ENCODE measurements at places on chromosomes 5 and 9.

DNA sequence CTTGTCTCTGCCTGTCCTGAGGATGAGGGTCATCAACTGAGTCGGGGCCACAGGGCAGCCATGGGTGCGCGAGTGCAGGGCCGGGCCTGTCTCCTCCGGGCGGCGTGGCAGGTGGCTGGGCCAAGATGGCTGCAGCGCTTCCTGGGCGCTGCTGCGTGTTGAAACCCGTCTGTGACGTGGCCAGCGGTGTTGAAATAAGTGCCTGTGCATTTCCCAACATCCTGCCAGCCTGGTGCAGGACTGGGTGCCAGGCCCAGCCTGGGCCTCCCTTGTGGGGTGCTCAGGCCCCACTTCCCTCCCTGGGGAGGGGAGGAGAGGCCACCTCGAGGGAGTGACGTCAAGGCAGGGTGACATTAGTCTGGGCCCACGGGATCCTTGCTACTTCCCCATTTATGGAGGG, 45.5 kb downstream of the RXRA start:
- DNase-seq = no peak

DNA sequence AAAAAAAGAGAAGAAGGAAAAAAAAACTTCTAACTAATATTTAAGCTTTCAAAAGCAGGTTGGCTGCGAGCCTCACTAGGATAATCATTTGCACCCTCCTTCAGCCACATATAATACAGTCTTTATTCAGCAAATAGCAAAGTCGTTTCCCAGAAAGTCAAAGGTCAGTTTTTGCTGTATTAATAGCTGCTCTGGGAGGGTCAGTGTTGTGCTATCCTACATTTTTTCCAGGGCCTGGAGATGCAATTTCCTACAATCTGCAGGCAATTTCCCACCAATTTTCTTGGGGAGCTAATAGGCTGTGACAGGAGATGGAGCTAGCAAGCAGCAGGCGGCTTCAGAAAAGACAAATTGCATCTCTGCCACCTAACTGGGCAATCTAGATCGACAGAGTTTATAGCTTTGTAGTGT, 136.8 kb downstream of the TLE1 start:
- DNase-seq = no peak

GRCh38 chr5:82349652-82350051, 71.5 kb upstream of the RPS23 start:
- peak; percentile 28 for DNase-seq

DNA sequence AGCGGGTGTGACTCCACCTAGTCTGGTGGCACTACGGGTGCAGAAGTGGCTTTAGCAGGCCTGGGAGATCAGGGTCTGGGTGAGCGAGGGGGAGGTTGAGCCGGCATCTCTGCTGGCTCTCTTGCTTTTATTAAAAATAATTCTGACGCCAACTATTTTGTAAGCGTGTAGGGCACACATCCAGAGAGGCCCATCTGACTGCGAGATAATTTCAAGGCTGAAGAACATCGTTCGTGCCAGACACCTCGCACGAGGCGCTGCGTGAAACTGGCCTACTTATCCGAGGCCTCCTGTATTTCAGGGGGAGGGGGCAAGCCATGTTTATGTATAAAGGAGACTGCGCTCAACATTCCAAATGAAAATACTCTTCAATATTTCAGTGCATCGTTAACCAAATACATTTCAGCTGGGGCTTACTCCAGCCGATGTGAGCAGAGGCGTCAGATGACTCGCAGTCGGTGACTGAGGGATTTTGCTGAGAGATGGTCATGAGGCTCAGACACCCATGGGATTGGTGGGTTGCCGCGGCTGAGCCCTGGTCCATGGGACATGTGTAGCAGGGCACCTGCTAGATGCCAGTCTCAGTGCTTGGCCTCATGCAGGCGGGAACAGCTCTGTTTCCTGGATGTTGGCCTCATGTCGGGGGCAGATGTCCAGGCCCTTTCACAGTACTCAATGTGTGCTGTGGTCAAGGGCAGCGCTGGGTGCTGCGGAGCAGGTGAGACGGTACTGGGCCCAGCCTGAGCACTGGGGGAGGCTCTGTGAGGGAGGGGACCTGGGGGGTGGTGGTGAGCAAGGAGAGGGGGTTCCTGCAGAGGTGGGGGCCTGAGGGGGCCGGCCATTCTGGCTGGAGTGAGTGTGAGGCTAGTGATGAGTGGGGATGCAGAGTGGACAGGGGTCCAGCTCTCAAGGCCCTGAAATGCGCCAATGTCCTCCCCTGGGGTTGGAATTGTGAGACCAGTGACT, 201.5 kb downstream of the DAB2IP start:
- DNase-seq = no peak

DNA sequence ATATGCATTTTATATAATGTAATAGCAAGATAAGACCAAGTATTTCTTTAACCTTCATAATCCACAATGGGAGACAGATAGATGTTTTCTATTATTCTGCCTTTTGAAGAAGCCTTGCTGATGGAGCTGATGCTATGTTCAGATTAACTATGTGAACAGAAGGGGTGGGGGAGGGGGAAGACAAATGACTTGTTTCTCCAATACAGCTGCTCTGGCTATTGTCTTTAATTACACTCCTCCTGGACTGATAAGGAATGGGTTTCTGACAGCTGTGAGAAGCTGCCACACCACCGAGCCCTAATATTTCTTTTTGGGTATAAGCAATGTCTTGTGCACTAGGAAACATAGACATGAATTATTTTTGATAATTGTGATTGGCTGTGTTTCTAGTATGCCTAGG, 62.0 kb downstream of the CAVIN4 start:
- DNase-seq = no peak

GRCh38 chr5:139678751-139679750, 30.9 kb downstream of the CXXC5 start:
- DNase-seq = no peak

DNA sequence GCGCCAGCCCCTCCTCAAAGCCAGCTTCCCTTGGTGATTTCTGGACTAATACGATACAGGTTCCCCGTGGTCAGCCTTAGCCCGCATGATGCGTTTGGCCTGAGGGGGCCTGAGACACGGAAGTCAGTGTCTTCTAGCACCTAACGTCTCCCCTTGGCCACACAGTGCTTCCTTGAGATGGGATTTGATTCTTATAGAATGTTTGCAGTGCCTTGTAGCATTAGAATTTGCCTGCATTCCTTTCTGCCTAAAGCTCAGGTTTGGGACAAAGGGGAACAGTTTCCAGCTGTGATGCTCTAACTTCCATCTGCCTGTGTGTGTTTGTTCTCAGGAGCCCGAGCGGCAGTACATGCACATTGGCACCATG, 34.4 kb downstream of the CFAP90 start:
- no peak for DNase-seq

- no peak for DNase-seq
These were observed 63.1 kb upstream of the RANBP6 start for GRCh38 chr9:6078382-6079105.

- no peak for DNase-seq
These were observed 730 bp downstream of the ZMYND19 start for GRCh38 chr9:137589441-137590122.

GRCh38 chr9:76412638-76413037, 18.4 kb upstream of the RFK start:
- no peak for DNase-seq

DNA sequence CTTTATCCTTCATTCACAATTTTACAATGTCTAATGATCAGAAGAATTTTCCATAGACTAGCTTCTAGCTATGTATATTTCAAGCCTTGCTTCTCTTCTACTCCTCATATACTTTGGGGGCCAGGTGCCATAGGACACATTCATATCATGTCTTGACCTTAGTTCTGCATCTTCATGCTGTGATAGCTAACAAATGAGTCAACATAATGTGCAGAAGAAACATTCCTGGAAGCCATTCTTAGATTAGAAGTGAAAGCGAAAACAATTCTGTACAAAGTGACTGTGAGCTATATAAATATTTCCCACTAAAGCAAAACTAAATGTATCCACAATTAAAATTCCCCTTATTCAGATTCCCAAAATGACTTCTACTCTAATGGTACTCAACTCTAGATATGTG, 320.2 kb upstream of the NREP start:
- DNase-seq = no peak

DNA sequence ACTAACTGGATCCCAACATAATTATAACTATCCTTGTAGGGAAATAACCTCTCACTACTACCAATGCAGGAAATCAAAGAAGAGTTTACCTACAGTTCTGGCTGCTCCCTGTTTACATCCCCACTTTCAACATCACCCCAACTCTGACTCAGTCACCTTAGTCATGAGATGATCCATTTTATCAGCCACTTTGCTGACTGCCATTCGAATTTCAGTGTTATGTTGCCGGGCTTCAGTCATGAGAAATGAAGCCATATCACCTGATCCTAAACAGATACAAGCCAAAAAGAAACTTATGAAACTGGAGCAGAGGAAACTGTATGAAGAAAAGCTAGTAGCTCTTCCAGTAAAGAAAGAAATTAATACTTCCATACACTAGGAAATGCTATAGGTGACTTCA, 33.7 kb downstream of the SLC31A2 start:
- DNase-seq = no peak

- no peak for DNase-seq
These were observed 16.3 kb downstream of the RAB3C start for GRCh38 chr5:58599217-58599616.

- DNase-seq = no peak
These were observed 46.4 kb downstream of the MOCS2 start for GRCh38 chr5:53063176-53063575.

- no peak for DNase-seq
These were observed 197.0 kb downstream of the TRPM3 start for GRCh38 chr9:70924380-70924779.

DNA sequence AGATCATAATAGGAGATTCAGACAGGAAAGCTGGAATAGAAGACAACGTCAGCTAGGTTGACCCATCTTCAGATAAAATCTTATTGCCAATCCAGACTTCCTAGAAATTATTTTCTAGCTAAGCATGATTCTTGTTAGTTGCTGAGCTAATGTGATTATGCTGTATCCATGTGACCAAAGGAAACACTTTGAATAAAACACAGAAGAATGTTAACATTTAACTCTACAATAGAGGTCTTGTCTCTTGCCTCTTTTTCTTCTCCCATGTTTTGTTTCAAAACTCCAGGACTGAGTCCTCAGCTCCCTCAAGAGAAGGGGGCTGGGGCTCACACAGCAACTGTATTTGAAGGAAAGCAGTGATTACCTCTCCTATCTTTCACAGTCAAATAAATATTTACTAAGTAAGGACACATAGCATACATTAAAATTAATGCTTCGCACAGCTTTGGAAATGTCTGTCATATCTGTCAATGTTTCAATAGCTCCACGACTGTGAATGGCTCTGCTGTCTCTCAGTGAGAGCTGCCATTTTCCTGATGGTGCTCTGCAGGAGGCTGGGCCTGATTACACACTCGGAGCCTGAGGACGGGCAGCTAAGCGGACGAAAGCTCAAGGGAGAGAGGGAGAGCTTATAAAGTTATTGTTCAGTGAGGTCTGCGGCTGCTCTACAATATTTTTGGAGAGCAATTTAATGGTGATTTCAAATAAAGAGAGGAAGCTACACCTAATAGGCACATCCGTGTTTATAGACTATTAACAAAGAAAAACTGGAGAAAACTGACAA, 64.8 kb upstream of the ZNF462 start:
- DNase-seq = no peak

DNA sequence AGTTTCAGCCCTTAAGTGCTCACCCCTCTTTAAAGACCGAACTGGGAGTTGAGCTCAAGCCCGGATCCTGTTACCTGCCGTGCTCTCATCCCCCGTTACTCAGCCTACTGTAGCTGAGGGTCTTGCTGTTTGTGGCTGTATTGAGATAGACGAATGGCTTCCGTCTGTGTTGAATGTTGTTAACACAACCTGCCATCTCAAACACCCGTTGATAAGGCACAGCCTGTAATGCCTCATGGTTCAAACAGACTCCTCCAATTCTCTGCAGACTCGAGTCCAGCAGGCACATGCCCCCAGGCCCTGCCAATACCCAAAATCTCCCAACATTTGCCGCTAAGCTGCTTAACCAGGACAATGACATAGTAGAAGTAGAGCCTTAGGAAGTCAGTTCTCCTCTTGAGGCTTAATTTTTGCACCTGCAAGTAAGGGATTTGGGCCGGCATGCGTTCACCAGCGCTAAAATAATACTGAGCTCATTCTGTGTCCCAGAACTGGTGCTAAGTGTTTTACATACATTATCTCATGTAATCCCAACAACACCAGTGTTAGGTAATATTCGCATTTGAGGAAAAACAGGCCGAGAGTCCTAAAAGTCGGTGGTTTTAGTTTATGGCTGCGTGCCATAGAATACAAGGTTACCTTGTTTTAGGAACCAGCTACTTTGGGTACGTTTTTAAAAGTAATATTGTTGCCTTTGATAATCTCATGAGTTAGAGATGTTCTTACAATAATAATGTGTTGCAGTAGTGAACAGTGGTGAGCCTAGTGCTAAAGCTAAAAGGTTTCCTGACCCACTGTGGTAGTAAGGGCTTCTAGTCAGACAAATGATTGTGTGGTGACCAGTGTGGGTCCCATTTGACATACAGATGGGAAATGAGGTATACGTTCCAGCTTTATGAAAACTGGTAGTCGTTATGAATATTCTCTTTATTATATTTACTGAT, 1.5 kb upstream of the RFX3 start:
- no peak for DNase-seq

DNA sequence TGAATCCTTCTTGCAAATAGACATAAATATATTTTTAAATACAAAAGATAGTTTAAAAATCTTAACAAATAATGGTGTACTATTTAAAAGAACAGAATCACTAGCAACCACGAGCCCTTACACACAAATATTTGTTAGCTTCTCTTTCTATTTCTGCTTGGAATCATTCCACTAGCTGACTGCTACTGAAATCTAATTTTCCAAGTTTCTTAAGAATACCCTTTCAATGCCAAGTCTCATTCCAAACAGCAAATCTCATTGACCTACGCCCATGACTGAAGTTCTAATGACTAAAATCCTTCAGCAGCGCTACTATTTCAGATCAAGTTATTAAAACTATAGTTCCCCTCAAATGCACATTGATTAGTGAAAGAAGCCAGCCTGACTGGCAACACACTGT, 13.2 kb upstream of the PPP1R2B start:
- DNase-seq = no peak

DNA sequence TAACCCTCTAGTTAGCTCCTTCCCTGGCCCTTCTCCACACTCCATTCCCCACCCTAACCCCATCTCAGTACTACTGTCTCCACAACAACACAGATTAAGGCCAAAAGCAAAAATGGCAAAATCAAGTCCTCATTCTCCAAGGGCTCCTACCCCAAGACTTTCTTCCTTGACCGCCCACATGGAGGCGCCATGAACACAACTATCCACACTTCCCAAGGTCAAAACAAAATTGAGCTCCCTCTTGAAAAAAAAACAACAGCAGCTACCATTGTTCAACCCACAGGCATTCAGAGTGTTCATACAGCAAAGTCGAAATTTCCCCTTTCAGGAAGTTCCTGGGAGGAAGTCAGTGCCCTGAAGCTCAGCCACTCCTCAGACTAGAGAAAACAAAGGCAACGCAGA, 54.4 kb downstream of the GNAQ start:
- DNase-seq = peak; percentile 25

GRCh38 chr9:101858026-101858425, 119.6 kb upstream of the GRIN3A start:
- DNase-seq = no peak

GRCh38 chr5:102590467-102590866, 91.7 kb upstream of the SLCO6A1 start:
- no peak for DNase-seq

- DNase-seq = no peak
These were observed 1.2 kb upstream of the ZNF510 start for GRCh38 chr9:96779089-96779488.

GRCh38 chr5:110264661-110265060, 461.8 kb downstream of the TMEM232 start:
- DNase-seq = no peak

All from stimulated activated CD8-positive, alpha-beta memory T cell treated with anti-CD3 and anti-CD28 coated beads, Interleukin-7, amount 100 ng/mL, for 48 hours (primary cell).